RPMI7951 (cell line): ENCODE measurements at places on chromosomes 13 and 19. TPM values are rescaled to one million over a fixed set of nuclear protein-coding genes. Genes with fewer than 3 reads are reported as not detected.

- DNase-seq, result peak; percentile 13
Observed at GRCh38 chr13:41117869-41118268, 14.7 kb downstream of the KBTBD6 start.

- DNase-seq, result no peak
Observed at GRCh38 chr19:39679791-39680168, 24.1 kb downstream of the LGALS16 start.

Gene ZIM2
- 0.24 TPM in 1 of 2 replicates, not detected in the other for total RNA-seq

DNA sequence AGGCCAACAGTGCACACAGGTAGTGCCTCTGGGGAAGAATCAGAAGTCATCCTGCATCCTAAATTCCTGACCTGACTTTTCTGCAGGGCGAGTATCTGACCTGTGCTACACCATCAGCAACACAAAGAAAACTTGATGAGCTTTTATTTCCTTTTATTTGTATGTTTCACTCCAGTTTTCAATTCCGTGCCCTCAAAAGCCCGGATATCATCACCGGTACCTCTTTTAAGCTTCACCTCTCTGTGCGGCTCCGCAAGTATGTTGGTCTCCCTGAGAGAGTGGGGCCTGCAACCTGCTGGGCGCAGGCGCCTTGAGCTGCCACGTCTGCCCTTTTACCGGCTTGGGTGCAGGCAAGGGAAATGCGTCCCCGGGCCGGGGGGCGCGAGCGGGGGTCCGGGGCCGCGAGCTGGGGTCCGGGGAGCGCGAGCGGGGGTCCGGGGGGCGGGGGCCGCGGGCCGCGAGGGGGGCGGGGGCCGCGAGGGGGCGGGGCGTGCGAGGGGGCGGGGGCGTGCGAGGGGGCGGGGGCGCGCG lies 4.3 kb upstream of the DUXA start:
- DNase-seq, result peak; percentile 28
